ENCODE measurements at places on chromosomes 4 and X. TPM values are rescaled to one million over a fixed set of nuclear protein-coding genes. Genes with fewer than 3 reads are reported as not detected.

- no peak for DNase-seq
Measured at GRCh38 chrX:13499736-13500135, 69.7 kb upstream of the EGFL6 start.

- no peak for DNase-seq
Measured at GRCh38 chrX:42241421-42241820, 318.1 kb upstream of the CASK start.

DNA sequence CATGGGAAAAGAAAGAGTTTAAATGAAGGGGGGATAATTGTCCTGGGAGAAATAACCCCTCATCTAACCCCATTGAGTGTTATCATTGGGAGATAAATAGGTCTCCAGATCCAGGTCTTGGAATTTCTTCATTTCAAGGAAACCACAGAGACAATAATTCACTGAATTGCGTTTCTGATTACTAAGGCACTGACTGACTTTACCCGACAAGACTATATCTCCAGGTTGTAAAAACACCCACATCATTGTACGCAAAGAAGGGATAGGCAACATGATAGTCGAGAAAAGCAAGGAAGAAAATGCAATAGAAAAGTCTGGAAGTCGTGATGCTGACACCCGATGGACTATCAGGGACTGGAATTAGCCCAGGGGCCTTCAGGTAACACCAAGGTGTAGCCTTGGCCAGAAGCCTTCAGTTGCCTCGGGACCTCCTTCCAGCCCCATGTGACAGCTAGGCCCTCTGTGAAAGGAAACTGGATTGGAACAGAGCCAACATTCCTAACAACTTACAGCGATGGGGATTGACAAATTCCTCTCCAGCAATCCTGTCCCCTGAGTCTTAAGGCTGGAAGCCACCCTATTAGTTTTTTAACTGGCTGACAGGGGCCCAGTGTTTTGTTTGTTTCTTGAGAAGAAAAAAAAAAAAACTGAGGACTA is 46.5 kb upstream of the RAB9B start:
- peak; percentile 60 for DNase-seq

- no peak for DNase-seq
Measured at GRCh38 chr4:139223682-139224317, 46.8 kb upstream of the ELF2 start.

TSC22D3 gene
- total RNA-seq, result 7.7 TPM
